ENCODE measurements at places on chromosomes 11 and 22. TPM values are rescaled to one million over a fixed set of nuclear protein-coding genes. Genes with fewer than 3 reads are reported as not detected.

DNA sequence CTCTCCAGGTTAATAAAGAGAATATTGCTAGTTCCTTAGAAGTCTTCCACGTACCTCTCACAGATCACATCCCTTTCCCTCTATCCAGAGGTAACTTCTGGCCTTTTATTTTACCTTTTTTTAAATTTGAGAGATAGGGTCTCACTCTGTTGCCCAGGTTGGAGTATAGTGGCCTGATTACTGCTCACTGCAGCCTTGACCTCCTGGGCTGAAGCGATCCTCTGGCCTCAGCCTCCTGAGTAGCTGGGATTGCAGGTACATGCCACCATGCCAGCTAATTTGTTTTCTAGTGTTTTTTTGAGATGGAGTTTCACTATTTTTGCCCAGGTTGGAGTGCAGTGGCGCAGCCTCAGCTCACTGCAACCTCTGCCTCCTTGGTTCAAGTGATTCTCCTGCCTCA is 24.4 kb downstream of the YAP1 start:
- no peak for DNase-seq

Gene KREMEN1
- 22.6 TPM for polyA plus RNA-seq

Gene RAG1
- polyA plus RNA-seq, result 2.7 TPM

Gene HBG1
- polyA plus RNA-seq, result 482 TPM

DNA sequence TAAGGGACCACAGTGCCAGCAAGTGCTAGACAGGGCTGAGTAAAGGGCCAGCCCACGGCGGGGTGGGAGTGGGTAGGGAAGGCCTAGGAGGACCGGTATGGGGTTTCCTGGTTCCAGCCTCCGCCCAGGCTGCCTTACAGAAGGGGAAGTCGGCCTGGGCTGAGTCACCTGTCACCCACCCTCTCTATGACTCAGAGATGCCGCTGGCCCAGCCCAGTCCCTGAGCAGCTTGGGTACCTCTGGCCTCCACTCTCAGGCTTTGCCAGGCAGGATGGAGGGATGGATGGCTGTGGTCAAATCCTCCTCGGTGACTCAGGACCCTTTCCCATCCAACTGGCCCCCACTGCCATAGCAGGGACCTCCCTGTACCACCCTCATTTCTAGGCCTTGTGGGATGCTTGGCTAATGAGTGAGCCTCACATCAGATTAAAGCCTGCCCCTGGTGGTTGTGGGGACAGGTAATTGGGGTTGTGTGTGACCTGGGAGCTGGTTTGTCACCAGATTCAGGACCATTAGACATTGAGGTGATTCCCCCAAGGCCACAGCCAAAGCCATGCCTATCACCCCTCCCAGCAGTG is 13.9 kb downstream of the SLC35E4 start:
- DNase-seq, result no peak

Gene CALCA
- 13.3 TPM for polyA plus RNA-seq

Gene P4HA3
- polyA plus RNA-seq, result 0.56 TPM

DNA sequence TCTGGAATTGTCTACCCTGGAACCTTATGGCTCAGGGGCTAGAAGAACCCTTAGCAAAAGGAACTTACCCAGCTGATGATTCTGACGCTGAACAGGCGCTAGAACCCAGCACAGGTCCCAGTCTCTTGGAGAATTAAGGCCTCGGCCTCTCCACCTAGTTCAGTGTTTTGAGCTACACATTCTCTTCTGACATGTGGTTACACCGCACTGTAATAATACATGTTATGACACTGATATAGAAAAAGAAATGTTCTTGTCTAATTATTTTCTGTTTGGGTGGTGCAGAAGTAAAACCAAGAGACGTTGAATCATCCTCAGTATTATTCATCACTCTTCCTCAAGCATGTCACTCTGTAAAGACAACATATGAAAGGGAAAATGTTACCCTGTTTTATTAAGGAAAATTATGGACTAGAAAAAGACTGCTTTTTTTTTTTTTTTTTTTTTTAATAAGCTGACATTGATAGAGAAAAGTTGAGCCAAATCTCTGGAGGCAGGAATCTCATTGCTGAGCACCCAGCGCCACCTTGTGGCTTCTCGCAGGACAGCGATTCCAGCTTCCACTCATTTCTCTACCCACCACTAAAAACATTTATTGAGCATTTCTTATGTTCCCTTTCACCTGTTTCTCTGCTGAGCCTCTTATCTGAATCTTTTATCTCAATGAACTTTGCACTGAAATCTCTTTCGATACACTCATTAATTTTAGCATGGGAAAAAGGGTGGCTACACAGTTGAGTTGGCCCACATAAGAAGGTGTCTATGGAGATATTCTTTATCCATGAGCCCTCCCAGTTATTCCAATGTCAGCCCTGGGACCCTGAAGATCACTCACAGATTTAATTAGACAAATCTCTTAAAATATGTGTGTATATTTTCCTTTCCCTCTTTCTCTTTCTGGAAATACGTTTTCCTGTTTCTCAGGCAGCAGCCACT is 12.6 kb upstream of the APLNR start:
- DNase-seq, result peak; percentile 33

- peak; percentile 75 for DNase-seq
These were observed 673 bp upstream of the SHANK2 start for GRCh38 chr11:71252770-71253730.

GRCh38 chr11:112355726-112356125 is 95.1 kb upstream of the PLET1 start:
- no peak for DNase-seq

DNA sequence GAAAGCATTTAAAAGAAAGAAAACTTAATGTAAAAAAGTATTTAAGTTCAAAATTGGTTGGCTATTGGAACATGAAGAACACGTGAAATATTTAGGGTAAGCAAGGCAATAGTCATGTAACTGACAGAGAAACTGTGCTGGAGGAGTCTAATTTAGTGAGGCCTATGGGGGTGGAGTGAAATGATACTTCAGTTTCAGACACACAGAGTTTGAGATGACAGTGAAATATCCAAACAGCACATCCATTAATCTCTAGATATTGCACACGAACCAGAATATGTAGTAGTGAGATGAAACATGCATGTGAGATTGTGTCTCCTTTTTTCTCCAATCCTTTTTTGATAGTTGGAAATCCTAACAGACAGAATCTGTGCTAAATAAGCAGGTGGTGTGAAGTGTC is 739.0 kb downstream of the CNTN5 start:
- no peak for DNase-seq

DNA sequence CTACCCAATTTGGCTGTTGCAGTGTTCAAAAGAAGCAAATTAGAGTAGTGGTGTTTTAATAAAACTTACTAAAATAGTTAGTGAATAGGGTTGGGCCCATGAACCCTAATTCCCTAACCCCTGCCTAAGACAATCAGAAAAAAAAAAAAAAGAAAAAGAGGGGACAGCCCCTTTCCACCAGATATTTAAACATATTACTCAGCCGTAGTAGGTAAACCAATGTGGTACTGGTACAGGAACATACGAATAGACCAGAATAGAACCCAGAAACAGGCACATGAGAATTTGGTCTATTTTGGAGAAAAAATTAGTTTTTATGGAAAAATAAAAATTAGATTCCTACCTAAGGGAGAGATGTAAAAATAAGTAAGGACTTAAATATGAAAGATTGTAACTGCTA is 38.6 kb downstream of the MMP7 start:
- DNase-seq, result no peak

- DNase-seq, result no peak
These were observed 11.2 kb downstream of the DPP3 start for GRCh38 chr11:66491315-66491935.

Gene SPON1
- polyA plus RNA-seq, result 71.8 TPM

DNA sequence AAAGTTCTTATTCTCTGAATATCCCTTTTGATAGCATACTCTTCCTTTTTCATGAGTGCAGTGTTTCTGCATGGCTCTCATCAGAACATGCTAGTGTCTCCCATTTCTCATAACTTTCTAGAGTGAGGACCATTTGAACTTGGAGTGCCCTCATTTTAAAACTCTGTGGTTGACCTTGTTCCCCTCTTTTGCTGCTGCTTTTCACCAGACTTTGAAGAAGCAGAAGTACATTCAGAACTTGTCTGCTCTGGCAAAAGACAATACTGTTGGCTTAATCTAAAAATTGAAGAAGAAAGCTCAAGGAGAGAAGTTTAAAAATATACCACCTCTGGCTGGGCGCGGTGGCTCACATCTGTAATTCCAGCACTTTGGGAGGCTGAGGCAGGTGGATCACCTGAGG is 35.0 kb downstream of the PPARA start:
- no peak for DNase-seq

GRCh38 chr11:133835593-133836548 is 9.4 kb downstream of the SPATA19 start:
- no peak for DNase-seq

DNA sequence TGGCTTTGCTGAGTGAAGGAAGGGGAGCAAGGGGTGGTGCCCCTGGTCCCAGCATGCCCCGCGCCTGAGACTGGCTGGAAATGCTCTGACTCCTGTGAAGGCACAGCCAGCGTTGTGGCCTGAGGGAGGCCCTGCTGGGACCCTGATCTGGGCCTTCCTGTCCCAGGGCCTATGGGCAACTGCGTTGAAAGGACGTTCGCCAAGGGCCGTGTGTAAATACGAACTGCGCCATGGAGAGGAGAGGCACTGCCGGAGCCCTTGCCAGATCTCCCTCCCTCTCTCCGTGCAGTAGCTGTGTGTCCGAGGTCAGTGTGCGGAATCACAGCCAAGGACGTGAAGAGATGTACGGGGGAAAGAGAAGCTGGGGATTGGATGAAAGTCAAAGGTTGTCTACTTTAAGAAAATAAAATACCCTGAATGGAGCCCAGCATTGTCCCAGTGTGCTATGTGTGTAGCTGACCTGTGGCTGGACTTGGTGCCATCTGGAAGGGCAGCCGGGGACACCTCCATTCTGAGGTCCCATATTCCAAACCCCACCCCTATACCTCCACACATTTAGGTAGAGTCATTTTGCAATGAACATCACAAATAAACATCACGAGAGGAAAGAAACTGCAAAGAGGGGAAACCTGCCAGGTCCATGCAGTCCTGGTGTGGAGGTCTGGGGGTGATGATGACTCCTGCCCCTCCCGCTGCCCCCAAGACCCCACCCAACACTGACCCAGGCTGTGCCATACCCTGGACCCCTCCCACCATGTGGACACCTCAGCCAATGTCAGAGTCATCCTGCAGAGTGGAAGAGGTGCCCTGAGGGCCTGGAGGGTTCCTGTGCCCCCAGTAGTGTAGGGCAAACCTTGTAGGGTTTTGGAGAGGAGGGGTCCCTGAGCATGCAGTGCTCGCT is 16.9 kb downstream of the RSPH14 start:
- DNase-seq, result no peak

GRCh38 chr11:102142333-102142732 is 32.1 kb downstream of the YAP1 start:
- DNase-seq, result no peak

- no peak for DNase-seq
These were observed 54.4 kb downstream of the BID start for GRCh38 chr22:17719911-17720310.

Gene CRYBB1
- 0.88 TPM for polyA plus RNA-seq

GRCh38 chr11:47503227-47503626 is 49.7 kb downstream of the CELF1 start:
- DNase-seq, result no peak

DNA sequence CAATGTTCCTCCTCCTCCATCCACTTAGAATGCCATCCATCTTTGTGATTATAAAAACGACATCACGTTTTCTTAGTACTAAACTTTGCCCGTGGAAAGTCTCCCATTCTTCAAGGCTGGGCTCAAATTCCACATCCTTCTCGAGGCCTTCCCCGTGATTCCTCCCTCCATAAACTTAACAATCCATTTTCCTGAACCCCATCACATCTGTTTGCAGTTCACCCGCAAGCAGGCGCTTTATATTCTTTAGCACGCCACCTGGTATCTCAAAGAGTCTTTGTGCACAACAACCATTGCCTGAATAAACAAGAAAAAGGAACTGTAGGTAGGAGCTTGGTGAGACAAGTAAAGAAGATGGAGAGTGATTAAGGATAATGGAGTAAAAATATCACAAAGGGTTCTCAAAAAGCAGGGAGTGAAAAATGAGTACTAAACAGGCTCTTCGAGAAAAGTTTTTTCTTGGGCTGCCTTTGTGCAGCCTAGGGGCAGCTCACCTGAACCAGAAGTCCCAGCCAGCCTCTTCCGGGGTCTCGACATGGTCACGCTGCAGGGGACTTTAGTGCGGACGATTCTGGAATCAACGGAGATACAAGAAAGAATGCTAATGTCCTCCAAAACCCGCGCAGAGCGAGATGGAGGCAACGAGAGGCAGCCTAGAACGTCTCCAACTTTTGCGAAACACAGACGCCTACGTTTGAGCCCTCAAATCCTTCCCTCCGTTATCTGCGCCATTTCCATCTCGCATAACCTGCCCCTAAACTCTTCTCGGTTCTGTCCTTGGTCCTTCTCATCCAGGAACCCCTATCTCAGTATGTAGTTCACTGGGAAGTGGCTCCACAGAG is 585 bp downstream of the THYN1 start:
- DNase-seq, result no peak

Gene SHANK2
- 26.2 TPM for polyA plus RNA-seq

- DNase-seq, result no peak
These were observed 6.9 kb downstream of the NCF4 start for GRCh38 chr22:36867695-36868094.

DNA sequence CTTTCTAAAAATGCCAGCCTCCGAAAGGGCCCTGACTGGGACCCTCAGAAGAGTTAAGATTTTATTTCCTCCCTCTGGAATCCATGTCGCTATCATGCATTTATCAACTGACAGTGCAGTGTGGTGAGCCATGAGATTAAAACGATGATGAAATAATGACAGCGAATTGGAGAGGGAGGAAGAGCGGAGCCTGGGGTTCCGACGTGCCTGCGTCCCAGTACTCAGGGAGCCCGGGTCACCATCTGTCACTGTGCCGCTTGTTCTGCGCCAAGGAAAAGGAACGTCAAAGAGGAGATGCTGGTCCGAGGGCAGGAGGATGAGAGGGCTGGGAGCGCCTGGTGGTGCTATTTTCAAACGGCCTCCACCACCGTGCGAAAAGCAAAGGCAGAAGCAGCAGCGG is 46.2 kb downstream of the MACROD1 start:
- no peak for DNase-seq

GRCh38 chr22:25702040-25702439 is 39.9 kb upstream of the MYO18B start:
- no peak for DNase-seq

- no peak for DNase-seq
These were observed 241.5 kb downstream of the DDX10 start for GRCh38 chr11:108906329-108906728.

Gene PLEKHA7
- 60.9 TPM for polyA plus RNA-seq

Gene SMC1B
- polyA plus RNA-seq, result 0.25 TPM

Gene TNRC6B
- 19.3 TPM for polyA plus RNA-seq

Measured in renal pelvis (tissue), 12 donors.